Mammary epithelial cell (primary cell): ENCODE measurements at places on chromosomes 11 and 22. TPM values are rescaled to one million over a fixed set of nuclear protein-coding genes. Genes with fewer than 3 reads are reported as not detected.

- DNase-seq, result no peak
Measured at GRCh38 chr11:46984987-46985386, 48.4 kb downstream of the CSTPP1 start.

DNA sequence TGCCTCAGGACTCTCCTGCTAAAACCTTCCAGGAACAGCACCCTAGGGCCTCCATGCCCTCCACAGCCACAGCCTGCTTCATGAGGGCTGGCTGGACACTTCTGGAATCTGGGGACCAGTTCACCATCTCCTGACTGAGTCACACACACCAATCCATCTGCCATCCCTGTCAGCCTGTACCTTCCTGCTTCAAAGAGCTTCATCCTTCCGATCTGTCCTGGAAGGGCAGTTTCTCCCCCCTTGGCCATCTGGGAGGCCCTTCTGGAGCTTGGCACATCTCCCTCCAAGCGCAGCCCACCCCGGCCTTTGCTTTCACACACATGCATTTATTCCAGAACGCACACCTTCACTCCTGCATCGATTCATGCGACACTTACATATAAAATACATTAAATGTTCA lies 13.0 kb downstream of the APBB1 start:
- no peak for DNase-seq

DNA sequence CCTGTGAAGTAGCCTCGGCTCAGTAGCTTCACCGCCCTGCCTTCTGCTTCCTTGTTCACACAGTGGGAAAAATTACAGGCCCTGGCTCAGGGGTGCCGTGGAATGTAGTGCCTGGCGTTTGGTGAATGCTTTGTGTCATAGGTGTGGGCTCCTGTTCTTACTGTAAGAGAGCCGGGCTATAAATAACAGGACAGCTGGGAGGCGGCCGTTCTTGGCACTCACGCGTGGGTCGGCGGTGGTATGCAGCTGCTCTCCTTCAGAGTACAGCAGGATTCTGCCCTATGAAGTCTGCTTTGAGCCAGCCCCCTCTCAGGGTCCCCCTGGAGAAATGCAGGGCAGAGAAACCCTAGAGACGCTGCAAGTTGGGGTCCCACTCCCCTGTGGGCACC lies 84.2 kb downstream of the CTTN start:
- no peak for DNase-seq

GRCh38 chr11:81165164-81165563 lies 1568.5 kb downstream of the FAM181B start:
- no peak for DNase-seq

DNA sequence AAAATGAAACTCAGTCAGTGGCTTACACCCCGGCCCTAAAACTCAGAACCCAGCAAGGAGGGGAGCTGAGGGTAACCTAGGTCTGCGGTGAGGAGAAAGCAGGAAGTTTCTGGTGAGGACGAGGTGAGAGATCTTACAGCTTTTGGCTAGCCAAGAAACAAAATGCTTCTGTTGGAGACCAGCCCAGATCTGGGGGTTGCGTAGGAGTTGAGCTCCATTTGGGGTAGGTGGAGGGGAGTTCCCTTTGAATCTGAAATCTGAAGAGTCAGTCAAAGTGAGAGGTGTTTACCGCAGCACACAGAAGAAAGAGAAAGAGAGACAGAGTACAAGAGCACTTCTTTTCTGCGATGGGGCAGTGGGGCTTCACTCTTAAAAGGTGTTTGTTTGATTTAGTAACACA lies 29.6 kb downstream of the EHF start:
- peak; percentile 49 for DNase-seq

GRCh38 chr22:17957693-17958092 lies 66.7 kb downstream of the MICAL3 start:
- DNase-seq, result no peak

- DNase-seq, result no peak
Measured at GRCh38 chr22:20388200-20388599, 5.8 kb upstream of the ZNF74 start.

GRCh38 chr11:105224482-105225253 lies 85.1 kb upstream of the CARD18 start:
- no peak for DNase-seq

GRCh38 chr11:1235306-1235900 lies 12.5 kb downstream of the MUC5B start:
- no peak for DNase-seq

DNA sequence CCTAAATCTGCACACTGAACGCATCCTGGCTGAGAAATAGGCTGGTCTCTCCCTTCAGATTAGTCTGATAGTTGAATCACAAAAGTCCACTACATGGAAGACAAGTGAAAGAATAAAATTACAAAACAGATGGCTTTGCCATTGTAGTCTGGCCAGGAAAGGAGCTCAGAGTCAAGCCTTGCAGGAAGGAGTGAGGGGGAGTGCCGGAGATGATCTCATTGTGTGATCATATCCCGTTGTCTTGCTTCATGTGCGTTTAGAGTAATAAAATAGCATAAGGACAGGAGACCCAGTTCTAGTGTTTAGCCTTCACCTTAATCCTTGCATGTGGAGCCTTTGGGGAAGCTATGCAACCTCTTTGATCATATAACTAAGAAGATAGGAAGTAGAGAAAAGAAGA lies 666.7 kb upstream of the RAG2 start:
- peak; percentile 38 for DNase-seq

- DNase-seq, result no peak
Measured at GRCh38 chr11:85348945-85349344, 278.2 kb downstream of the DLG2 start.

DNA sequence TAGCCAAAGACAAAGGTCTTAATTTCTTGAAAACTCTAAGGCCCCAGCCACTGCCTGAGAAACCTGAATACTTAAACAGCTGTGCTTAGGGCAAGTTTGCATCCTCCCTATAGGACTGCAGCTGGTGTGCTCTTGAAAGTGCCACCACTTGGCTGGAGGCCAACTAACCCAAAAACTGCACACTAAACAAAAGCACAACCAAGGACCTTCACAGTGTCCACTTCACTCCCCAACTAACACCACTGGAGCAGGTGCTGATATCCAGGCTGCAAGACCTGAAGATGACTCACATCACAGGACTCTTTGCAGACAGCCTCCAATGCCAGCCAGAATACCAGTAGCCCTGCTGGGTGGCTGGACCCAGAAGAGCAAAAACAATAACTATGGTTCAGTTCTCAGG lies 357.7 kb upstream of the ARHGAP42 start:
- peak; percentile 51 for DNase-seq

DNA sequence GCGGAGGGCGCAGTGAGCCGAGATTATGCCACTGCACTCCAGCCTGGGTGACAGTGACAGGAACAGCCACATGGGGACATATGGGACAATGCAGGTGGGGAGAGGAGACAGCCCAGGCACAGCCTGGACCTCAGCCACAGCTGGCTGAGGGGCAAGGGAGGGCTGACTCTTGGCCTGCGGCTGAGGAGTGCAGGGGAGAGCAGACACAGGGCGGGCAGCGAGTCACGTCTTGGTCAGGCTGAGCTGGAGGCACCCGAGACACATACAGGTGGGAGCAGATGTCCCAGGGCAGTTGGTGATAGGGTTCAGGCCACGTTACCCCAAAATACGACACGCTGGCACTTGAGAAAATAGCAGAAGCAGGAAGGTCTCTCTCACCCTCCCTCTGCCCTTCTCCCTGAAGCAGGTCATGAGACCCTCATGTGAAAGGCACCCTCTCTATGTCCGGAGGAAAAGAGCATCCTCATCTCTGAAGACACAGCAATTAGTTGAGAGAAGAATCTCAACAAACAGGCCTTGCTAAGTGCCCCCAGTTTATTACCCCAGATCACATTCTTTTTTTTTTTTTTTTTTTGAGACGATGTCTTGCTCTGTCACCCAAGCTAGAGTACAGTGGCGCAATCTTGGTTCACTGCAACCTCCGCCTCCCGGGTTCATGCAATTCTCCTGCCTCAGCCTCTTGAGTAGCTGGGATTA lies 10.5 kb downstream of the KIAA0930 start:
- DNase-seq, result no peak

DNA sequence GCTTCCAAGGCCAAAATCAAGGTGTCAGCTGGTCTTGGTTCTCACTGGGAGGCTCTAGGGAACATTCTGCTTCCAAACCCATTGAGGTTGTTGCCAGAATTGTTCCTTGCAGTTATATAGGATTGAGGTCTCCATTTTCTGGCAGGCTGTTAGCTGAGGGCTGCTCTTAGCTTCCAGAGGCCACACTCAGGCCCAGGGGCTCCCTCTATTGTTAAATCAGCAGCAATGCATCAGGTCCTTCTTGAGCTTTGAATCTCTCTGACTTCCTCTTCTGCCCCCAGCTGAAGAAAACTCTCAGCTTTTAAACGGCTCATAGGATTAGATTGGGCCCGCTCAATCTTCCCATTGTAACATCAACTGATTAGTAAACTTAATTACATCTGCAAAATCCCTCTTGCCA lies 39.3 kb upstream of the BSX start:
- DNase-seq, result peak; percentile 20

The RAB38 gene
- polyA plus RNA-seq, result 74.9 TPM

The MFNG gene
- 6.0 TPM for polyA plus RNA-seq

The LINC01488 gene
- not detected for polyA plus RNA-seq

The TRIM29 gene
- polyA plus RNA-seq, result 315 TPM
